CD4-positive, alpha-beta T cell treated with Interleukin-17A for 1 hour (primary cell): ENCODE measurements at places on chromosomes 6 and 20.

GRCh38 chr20:59837623-59838394 lies 95.6 kb downstream of the SYCP2 start:
- no peak for DNase-seq

GRCh38 chr20:25399037-25399430 lies 8.4 kb upstream of the ABHD12 start:
- DNase-seq, result peak; percentile 71

GRCh38 chr6:167397712-167398111 lies 72.8 kb downstream of the TTLL2 start:
- DNase-seq, result no peak

- no peak for DNase-seq
Measured at GRCh38 chr6:106318851-106319250, 6.7 kb downstream of the ATG5 start.

- no peak for DNase-seq
Measured at GRCh38 chr6:14972379-14973067, 273.3 kb upstream of the JARID2 start.

GRCh38 chr20:14114065-14114704 lies 118.9 kb downstream of the MACROD2 start:
- no peak for DNase-seq

DNA sequence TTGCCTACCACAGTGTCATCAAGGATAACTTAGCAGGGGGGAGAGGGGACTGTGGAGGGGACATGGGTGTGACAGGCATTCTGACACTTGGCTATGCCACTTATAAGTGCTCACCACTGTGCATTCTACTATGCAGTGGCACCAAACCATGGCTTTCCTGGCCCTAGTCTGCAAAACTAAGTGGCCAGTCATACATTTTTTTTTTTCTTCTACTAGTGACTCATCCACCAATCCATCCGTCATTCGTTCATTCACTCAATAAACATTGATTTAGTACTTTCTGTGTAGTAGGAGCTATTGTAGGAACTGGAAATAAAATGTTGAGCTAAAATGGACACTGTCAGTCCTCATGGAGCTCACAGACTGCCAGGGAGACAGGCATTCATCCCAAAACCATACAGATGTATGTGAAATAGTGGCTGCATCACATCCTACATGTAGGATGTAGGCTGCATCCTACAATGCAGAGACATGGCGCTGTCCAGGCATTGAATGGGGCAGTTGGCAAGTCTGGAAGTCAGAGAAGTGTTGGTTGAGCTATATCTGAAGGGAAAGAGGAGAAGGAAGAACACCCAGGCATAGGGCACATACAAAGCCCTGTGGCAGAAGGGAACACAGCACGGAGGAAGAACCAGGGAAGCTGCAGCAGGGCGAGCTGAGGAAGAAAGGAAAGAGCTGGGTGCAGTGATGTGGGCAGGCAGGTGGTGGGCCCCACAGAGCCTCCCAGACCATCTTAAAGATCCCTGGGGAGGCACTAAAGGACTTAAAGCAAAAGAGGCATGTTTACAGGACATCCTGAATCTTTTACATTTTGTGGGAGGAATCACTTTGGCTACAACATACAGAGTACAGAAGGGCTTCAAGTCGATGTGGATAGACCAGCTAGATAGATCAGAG lies 224.4 kb downstream of the UST start:
- DNase-seq, result no peak

DNA sequence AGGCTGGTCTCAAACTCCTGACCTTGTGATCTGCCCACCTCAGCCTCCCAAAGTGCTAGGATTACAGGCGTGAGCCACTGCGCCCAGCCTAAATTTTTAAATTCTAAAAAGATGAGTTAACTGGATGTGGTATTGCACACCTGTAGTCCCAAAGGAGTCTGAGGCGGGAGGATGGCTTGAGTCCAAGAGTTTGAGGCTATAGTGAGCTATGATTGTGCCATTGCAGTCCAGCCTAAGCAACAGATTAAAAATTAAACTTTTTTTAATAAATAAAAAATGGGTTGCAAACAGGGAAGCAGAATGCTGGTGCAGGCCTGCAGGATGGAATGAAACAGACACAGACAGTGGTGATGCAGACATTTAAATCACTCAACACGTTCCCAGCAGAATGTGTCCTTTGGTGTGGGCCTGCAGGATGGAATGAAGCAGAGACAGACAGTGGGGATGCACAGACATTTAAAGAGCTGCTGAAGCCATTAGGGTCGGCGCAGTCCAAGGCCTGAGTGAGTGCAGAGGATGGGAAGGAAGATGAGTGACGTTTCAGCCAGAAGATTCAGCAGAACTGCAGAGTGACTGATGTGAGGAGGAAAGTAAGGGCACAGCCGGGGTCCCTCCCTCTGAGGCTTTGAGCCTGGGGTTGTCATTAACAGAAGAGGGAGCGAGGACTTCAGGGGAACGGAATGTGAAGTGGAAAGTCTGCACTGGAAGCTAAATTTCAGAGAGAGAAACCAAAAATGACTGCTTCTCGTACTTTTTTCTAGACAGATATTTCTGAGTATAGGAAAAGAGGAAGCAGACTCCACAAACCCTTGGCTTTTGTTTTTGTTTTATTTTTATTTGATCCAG lies 117.5 kb downstream of the RIN2 start:
- DNase-seq, result no peak

DNA sequence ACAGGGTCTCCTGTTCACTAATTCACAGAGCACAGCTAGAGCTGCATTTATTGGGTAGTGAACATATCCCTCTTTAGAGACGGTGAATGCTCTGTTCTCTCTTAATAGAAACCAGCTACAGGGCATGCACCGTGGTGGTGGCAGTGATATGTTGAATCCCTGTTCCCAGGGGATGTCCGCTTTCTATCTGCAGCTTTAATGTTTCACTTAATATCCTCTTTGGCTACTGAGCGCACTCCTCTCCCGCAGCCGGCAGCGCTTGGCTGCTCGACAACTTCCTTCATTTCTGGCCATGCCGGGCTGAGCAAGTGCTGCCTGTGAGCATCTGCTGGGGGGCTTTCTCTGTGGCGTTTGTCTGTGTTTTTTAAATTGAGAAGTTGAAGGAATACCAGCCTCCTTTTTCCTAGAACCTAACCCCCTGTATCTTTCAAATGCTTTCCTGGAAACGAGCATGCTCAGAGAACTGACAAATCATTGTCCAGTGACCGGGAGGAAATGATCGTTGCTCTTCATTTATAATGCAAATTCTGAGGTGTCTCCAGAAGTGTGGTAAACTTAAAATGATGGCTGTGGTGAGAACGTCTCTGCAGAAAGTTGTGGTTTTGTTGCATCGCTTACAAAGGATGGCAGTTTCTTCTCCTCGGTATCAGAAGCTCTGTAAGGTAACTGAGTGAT lies 297.9 kb downstream of the UTRN start:
- DNase-seq, result peak; percentile 61

DNA sequence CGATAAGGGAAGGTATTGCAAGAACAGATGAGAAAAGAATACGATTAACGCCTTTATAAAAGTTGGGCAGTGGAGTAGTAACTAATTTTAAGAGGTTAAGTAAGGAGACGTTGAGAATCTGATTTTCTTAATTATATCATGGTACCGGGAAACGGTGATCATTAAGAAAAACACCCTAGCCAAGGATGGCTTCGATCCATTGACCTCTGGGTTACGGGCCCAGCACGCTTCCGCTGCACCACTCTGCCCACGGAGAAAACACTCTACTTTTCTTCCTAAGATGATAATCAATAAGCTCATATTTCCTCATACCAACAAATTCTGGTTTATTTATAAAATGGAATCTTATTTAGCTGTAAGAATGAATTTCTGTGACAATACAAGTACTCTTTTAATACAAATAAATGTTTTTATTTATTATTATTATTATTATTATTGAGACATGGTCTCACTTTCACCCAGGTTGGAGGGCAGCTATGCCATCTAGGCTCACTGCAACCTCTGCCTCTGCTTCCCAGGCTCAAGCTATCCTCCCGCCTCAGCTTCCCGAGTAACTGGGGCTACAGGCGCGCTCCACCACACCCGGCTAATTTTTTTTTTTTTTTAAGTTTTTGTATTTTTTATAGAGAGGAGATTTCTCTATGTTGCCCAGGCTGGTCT lies 8.3 kb downstream of the POM121L2 start:
- no peak for DNase-seq

GRCh38 chr6:160167604-160168399 lies 46.2 kb downstream of the SLC22A1 start:
- DNase-seq, result no peak

GRCh38 chr20:8331740-8332412 lies 199.8 kb downstream of the PLCB1 start:
- DNase-seq, result no peak

DNA sequence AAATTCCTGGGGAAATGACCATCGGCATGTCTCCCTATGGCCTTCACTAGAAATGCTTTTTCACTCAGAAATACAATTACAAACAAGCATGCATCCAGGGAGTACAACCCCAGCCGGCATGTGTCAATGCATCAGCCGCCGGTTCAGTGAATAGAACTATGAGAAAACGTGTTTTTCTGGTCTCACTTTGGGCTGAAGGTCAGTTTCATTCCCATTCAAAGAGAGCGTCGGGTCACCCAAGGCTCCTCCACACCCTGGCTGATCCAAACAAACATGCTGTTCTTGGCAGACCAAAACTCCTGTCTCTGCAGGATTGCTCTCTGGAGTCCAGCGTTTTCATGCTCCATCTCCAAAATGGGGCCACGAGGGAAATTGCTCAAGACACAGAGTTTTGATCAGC lies 35.5 kb upstream of the NXT1 start:
- DNase-seq, result no peak

DNA sequence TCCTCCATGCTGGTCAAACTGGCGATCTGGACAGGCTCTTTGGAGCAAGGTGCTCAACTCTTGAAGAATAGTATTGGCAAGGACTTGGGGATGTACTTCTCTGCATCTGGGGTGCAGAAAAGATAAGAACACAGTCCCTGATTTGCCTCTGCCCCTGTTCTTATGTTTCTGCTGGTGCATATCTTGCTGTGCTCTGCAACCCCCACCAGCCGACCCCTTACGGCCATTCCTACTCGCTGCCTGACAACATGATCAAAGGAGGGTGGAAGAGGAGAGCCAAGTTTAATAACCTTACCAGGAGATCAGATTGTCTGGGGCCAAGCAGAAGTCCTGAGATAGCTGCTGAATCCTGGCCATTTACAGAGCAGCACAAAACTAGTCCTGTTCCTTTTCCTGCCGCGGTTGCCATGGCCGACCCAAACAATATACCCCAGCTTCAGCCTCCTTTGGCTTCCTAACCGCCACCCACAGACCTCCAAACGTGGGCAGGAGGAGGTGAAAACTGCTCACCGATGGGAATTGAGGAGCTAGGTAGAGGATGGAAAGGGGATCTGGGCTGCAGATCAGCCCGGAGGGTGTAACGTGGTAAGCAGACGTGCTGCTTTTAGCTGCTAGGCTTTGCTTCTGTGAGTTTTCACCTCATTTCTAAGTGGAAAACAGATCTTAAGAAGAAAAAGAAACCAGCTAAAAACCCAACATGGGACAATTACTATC lies 60.9 kb downstream of the ATXN1 start:
- DNase-seq, result peak; percentile 74

DNA sequence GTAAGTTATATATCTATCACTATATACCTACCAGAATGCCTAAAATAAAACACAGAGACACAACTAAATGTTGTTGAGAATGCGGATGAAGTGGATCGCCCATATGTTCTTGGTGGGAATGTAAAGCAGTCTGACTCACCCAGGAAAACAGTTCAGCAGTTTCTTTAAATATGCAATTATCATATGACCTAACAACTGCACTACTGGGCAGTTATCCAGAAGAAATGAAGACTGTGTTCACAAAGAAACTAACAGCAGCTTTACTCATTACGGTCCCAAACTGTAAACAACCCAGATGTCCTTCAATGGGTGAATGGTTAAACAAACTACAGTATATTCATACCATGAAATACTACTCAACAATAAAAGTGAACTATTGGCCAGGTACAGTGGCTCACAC lies 14.3 kb upstream of the ZC3H12D start:
- DNase-seq, result no peak

DNA sequence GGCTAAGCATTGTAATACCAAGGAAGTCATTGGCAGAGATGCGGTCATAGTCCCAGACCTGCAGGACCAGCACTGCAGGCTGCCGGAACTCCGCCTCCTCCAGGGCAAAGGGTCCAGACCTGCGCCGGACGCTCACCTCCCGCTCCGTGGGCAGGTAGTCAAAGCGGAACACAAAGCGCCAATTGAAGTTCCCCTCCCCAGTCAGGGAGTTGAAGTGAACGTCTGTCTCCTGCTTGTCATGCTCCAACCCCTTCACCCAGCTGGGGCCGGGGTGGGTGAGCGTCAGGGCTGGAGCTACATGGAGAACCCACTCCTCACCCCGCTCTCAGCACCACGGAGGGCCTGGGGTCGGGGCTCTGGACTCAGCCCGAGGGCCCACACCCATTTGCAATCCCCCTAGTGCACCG lies 18.2 kb downstream of the ERGIC3 start:
- DNase-seq, result no peak

GRCh38 chr20:25273046-25273445 lies 25.2 kb downstream of the PYGB start:
- DNase-seq, result no peak

GRCh38 chr20:50193836-50194421 lies 3.3 kb downstream of the CEBPB start:
- no peak for DNase-seq
